ENCODE measurements at places on chromosomes 4 and X. TPM values are rescaled to one million over a fixed set of nuclear protein-coding genes. Genes with fewer than 3 reads are reported as not detected.

The DAPP1 gene
- 2.7 TPM for polyA plus RNA-seq

The NSG1 gene
- 10.5 TPM for polyA plus RNA-seq

The HHIP gene
- 9.1 TPM for polyA plus RNA-seq

The DMD gene
- polyA plus RNA-seq: 48.8 TPM

The MRFAP1 gene
- polyA plus RNA-seq: 384 TPM

The CXCL3 gene
- polyA plus RNA-seq: 0.95 TPM

The CXXC4 gene
- polyA plus RNA-seq: 0.58 TPM

The SLC34A2 gene
- not detected for polyA plus RNA-seq

The NOA1 gene
- 21.6 TPM for polyA plus RNA-seq

The AKAP14 gene
- polyA plus RNA-seq: not detected

The ARMCX4 gene
- polyA plus RNA-seq: 11.5 TPM

The PAGE4 gene
- polyA plus RNA-seq: not detected

Data from urinary bladder (tissue), 4 donors.